ENCODE measurements at places on chromosomes 1 and 21.

- no peak for DNase-seq
These were observed 199.1 kb downstream of the USP25 start for GRCh38 chr21:15928686-15929425.

GRCh38 chr1:24906760-24907490 lies 23.2 kb downstream of the RUNX3 start:
- no peak for DNase-seq

GRCh38 chr21:28704746-28705145 lies 287.9 kb downstream of the LTN1 start:
- no peak for DNase-seq

DNA sequence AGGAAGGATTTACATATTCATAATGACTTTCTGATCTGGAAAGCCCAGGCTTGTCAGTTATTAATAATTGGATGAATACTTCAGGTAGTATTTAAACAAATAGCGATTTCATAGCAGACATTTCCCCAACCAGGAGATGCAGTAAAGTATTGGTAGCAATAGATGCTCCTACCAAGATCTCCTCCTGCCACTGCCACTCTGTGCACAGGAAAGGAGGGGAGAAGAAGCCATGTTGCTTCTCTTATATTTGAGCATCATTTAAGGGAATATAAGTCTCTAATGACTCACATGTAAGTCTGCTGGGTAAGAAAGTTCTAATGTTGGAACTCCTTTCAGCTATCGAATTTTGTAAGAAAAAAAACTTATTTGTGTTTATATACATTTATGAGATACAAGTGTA lies 420 bp upstream of the IFI16 start:
- no peak for DNase-seq

DNA sequence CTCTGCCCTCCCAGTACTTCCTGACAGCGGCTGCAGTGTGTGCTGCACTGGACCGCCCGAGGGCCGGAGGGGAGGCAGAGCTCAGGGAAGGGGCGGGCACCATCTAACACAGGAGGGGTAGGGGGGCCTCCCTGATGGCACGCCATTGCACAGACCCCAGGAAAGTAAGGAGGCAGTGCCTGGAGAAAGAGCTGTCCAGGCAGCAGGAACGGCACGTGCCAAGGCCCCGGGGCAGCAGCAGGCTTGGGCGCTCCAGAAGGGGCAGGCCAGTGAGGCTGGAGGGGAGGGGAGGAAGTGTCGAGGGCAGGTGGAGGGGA lies 110.7 kb downstream of the CRYAA start:
- no peak for DNase-seq

- DNase-seq, result peak; percentile 15
These were observed 35.6 kb upstream of the SEC16B start for GRCh38 chr1:178005450-178005849.

DNA sequence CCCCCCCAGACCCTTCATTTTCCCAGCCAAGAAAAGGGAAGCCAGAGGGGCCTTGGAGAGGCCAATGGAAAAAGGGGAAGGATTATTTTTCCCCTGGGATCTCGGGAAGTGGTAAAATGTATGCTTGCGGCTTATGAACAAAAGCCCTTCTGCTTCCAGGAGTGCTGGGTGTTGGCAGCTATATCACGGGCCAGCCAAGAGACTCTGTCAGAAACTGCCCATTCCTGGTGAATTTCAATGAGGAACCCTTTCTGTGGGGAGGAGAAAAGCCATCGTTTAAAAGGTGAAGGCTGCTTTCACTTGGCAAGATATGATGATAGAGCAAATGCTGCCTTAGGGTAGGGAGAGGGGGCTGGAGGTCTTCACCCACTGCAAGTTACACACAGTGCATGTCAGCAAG lies 69.7 kb upstream of the ZC3H12A start:
- DNase-seq, result no peak

DNA sequence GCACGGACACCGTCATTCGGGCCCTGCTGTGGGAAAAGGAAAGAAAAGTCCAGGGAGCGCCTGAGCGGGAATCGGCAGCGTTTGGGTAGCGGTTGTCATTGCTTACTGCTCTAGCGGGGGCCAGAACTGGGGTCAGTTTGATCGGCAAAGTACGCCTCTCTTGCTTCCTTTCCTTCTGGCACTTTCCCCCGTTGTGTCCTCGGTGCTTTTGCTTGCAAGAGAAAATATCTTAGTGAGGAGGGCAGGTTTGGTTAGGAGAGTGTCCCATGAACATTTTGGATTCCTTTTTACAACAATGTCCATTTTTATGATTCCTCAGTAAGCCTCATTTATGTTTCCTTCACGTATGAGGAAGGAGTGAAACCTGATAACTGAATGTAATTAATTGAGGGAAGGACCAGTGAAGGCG lies 670 bp downstream of the ST3GAL3 start:
- no peak for DNase-seq

DNA sequence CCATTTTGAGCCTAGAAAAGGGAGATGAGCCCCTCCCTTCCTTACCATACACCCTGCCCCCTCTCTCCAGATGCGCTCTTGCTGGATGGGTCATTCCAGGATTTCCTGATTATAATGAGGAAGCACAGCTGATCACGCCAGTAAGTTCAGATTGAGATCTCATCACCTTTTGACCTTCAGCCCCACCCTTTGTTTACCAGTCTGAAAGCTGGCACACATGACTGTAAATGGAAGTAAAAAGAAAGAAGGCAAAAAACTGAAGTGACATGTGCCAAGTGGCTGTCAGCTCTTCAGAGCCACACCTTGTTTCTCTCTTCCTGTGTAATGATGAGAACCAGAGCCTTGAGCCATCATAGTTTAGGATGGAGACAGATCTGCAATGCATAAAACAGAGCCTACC lies 27.9 kb downstream of the S1PR1 start:
- DNase-seq, result no peak
